ENCODE measurements at places on chromosomes 1 and 21.

GRCh38 chr1:11772458-11772857 is 10.5 kb downstream of the C1orf167 start:
- no peak for DNase-seq

DNA sequence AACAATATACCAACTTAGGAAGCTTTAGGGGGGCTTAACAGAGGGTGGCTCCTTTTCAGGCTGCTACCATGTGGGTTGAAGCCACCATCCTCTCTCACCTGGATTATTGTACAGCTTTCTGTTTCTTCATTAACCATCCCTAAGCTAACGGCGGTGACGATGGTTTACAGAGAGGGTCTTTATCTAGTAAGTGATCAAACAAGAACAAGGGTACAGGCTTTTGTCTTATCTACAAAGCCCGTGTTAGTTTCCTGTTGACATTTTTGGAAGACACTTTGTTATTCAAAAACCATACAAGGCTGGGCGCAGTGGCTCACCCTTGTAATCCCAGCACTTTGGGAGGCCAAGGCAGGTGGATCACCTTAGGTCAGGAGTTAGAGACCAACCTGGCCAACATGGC is 20.4 kb downstream of the SLC25A33 start:
- DNase-seq: no peak

DNA sequence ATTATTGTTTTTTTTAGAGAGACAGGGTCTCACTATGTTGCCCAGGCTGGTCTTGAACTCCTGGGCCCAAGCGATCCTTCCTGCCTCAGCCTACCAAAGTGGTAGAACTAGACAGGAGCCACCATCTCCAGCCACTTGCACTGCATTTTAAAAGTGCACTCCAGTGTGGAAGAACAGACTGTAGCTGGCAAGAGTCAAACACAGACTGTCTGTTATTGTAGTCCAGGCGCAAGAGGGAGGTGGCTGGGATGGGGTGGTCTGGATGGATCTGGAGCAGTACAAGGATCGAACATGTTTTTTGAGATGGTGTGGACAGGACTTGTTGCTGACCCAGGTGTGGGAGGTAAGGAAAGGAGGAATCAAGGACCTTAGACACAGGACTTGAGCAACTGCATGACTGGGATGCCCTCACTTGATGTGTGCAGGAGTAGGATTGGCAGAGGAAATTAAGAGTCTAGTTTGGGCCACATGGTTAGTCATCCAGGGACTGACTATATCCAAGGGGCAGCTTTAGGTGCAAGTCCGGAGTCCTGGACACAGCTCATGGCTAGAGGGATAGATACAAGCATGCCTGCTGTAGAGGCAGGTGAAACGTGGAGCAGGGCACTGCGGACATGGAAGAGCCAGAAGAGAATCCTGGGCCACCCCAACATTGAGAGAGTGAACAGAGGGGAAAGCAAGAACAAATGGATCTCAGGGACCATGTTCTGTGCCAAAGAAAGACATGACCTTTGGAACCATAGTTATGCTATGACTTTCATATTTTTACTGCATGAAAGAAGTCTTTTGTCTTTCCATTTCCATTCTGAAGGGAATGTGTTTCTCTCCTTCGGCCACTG is 42.0 kb downstream of the ELK4 start:
- no peak for DNase-seq

- no peak for DNase-seq
These were observed 199.3 kb upstream of the JUN start for GRCh38 chr1:58983162-58983561.

- no peak for DNase-seq
These were observed 58.2 kb upstream of the FOXD3 start for GRCh38 chr1:63264161-63264560.

- DNase-seq: peak; percentile 36
These were observed 26.1 kb downstream of the MAN1C1 start for GRCh38 chr1:25642574-25643108.

DNA sequence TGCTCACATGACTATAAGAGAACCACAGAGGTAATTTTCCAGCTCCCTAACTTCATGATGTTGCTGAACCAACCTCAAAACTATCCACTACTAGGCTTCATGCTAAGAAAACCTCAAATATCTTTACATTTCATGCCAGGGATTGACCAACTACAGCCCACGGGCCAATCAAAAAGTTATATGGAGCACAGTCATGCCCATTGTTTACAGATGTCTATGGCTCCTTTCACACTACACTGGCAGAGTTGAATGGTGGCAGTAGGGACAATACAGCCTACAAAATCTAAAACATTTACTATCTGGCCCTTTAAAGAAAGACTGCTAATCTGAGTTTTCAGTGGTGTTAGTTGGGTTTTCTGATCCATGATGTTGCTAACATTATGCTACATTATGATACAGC is 154.8 kb downstream of the TM2D1 start:
- DNase-seq: no peak

DNA sequence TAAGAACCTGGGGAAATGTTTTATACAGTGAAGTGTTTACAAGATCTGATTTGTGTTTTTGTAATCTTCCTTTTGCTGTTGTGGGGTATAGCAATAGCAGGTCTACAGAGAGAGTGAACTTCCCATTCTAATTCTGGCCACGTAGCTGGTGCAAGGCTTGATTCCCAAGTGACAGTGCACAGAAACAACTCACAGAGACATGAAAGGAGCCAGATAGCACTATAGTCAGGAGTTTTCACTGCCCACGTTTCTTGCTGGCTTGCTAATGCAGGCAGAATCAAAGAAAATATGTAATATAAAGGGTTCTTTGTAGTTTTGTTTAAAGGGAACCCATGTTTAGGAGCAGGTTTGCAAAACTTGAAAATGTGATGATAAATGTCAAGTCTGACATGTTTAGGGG is 170.9 kb upstream of the IVNS1ABP start:
- no peak for DNase-seq

DNA sequence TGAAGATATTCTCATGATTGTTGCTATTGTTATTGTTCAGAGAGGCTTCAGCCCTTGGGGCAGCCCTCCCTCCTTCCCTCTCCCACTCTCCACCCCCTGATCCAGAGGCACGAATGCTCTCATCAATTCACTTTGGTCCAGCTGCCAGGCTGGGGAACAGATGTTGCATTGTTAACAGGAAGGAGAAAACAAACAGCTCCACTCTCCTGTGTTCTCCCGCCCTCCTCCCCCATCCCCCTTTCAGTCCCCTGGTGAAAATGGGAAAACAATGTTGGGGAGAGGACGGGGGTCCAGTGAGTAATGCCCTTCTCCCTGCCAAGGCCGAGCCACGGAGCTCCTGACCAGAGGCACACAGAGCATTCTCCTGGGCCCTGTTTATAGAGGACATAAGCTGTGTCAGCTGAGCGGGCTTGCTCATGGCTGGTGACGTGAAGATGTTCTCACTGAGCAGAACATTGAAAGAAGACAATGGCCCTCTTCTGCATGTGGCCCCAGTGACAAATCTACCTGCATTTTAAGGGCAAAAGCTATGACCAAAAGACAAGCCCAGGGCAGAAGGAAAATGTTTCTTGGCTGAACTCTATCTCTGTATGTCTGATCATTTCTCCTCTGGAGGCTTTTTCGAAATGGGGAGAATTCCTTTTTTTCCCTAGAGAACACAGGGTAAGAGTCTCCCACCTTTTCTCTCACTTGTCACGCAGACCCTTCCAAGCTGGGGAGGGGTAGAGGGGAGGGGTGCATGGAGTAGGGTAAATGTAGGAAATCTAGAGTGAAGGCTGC is 111.7 kb downstream of the GLUL start:
- DNase-seq: no peak

GRCh38 chr1:12548279-12548972 is 69.6 kb downstream of the DHRS3 start:
- no peak for DNase-seq

DNA sequence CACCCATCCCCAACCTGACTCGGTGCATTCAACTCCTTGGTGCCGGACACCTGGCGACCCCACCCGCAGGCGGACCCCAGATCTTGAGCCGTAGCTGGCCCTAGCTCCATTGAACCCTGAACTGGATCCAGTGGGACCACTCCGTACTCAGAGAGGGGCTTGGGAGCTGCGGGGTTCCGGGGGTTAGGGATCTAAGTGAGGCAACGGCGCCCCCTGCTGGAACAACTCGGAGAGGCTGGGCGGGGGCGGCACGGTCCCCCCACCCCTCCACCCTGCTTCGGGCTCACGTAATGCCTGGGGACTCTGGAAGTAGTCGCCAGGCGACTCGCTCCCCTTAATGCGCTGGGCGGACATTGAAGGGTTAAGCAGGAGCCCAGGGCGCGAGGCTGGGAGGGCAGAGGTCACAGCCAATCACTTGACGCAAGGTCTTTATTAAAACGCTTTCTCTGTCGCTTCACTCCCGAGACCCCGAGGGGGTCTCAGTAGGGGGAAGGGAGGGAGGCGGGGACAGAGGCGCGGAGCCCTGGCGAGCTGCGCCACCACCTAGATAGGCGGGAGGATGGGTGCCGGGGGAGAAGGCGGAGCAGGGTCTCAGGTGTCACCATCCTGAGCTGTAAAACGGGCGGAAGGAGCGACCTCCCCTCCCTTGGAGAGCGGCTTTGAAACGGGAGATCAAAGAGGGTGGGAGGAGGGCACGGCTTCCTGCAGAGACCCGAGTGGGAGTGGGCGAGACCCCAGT is 704 bp upstream of the CRABP2 start:
- no peak for DNase-seq

GRCh38 chr1:24386241-24386640 is 27.3 kb downstream of the STPG1 start:
- no peak for DNase-seq

DNA sequence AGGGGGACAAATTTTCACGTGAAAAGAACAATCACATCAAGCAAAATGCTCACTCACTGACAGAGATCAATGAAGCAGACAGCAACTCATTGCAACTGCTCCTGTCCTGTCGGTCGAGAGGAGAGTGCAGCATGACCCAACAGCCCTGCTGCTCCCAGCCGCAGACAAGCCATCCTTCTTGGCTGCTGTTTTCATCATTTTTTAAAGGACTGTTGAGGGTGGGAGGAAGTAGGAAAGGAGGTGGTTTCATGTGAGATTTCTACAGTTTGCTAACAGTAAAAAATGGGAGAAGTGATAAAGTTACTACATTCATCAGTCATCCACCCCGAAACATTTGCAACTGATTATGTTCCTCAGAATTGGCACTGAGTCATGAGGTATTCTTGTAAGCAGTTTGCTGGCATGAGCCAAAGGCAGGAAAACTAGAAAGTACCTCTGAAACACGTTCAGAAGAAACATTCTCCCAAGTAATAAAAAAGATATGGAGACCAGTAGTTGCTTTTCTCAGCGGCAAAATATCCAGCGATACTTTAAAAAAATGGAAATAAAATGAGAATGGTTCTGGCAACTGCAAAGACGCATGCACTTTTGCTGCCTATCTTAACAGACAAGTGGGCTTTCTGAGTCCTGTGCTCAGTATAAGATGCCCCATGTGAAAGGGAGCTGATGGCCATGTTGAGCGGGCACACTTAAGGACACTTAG is 72.0 kb upstream of the CLDN14 start:
- DNase-seq: no peak

- no peak for DNase-seq
These were observed 252.1 kb upstream of the TMEM51 start for GRCh38 chr1:14901371-14901954.

- no peak for DNase-seq
These were observed at the start of gene PEAR1 for GRCh38 chr1:156893048-156893953. TSS of gene PEAR1 (plus strand) at chr1:156893718. CDS start at chr1:156903927, 10,209 bp downstream.

DNA sequence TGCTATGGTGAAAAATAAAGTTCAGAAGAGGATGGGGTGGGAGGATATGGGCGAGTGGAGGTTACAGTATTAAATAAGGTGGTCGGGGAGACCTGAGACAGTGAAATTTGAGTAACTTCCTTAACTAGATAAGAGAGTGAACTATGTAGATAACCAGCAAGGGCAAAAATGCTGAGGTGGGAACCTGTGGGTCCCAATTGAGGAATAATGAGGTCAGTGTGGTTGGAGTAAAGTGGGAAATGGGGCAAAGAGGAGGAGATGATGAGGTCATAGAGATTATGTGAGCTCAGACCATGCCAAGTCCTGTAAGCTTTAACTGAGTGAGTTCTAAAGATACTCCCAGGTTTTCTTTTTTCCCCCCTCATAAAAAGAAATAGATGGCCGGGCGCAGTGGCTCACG is 614.6 kb upstream of the PLXNA2 start:
- DNase-seq: no peak

- no peak for DNase-seq
These were observed 107.5 kb downstream of the CSMD2 start for GRCh38 chr1:34057347-34058130.

DNA sequence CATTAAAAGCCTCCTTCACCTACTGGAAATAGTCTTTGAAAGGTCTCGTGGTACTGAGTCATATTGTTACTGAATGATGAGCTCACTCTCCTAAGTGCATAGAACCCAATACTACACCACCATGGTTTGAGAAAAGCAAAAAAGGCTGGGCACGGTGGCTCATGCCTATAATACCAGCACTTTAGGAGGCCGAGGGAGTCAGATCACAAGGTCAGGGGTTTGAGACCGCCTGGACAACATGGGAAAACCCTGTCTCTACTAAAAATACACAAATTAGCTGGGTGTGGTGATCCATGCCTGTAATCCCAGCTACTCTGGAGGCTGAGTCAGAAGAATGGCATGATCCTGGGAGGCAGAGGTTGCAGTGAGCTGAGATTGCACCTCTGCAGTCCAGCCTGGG is 3.3 kb upstream of the HNRNPCL1 start:
- no peak for DNase-seq

DNA sequence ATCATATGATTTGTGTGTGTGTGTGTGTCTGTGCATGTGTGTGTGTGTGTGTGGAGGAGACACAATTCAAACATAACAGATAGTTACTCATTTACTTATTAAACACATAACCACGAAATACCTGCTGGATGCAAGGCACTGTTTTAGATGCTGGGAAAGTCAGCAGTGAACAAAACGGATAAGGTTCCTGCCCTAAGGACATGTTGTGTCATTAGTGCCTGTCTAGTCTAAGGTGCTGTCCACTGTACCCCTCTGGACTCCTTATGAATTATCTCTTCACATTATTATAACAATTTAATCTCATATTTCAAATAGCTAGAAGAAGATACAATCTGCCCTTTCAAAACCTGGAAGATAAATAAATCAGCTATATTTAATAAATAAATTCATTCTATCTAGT is 162.4 kb downstream of the PLPPR5 start:
- DNase-seq: no peak

Measured in GM18507 (cell line).